ENCODE measurements at places on chromosomes 6 and 20.

DNA sequence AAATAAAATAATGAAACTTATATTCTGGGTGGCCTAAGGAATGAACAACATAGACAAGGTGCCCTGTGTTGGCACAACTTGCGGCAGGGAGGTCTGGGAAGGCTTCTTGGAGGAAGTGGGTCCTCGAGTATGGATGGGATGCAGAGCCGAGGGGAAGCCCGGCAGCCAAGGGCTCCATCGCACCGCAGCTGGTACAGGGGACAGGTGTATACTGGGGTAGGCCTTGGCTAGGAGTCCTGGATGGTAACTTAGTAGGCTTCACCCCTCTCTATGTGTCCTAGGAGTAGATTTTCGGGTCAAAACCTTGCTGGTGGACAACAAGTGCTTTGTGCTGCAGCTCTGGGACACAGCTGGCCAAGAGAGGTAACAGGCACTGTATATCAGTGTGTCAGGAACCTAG lies 28.0 kb downstream of the RAB44 start:
- DNase-seq = no peak

DNA sequence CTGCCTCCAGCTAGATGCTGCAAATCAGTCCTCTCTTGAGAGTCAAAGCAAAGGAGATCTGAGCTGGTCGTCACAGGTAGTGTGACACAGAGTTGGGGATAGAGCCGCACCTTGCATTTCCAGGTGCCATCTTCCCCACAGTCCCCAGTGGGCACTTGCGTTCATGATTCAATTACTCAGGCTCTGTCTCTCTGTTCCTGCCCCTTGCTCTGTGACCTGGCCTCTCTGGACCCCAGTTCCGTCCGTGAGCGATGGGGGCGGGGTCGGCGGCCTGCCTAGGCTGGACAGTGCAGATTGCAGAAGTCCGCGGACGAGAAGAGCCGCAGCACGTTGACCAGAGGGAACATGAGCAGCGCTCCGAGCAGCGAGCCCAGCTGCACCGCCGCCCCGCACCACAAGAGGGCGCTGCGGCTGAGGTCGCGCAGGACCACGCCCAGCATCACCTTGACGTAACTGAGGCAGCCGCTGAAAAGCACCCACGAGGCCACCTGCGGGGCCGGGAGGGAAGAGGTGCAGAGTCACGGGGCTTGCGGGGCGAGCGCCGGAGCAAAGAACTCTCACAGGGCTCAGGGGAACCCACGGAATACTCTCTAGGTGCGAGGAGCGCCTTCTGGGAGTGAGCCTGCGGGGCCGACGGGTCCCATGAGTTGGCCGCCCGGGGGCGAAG lies 7.4 kb downstream of the SLC52A3 start:
- DNase-seq = no peak

- no peak for DNase-seq
These were observed 233.1 kb upstream of the ZNF217 start for GRCh38 chr20:53826597-53827291.

DNA sequence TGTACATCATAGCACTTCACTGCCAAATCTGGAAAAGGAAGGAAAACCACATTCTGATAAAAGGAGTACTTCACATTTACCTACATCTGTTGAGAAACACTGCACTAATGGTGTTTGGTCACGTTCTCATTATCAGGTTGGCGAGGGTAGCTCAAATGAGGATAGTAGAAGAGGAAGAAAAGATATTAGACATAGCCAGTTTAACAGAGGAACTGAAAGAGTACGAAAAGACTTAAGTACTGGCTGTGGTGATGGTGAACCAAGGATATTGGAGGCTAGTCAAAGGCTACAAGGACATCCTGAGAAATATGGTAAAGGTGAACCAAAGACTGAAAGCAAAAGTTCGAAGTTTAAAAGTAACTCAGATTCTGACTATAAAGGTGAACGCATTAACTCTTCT lies 32.0 kb upstream of the GJA10 start:
- DNase-seq = no peak

DNA sequence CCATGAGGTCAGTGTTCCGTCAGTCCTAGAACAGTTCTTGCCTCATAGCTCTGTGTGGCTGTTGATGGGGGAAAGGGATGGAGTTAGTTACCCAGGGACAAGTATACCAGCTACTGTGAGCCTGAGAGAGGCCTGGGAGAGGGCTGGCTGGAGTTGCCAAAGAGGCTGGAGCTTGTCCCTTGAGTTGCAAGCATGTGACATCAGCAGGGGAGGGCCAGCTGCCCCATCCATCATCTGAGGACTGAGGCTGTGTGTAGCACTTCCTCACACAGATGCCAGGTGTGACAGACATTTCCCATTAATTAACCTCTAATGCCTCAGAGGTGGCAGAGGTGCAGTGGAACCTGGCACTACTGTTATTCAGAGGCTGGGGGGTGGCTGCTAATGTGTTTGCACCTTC lies 131.6 kb downstream of the PHACTR3 start:
- DNase-seq = no peak

- DNase-seq = no peak
These were observed 73.6 kb downstream of the POPDC3 start for GRCh38 chr6:105106260-105106659.

DNA sequence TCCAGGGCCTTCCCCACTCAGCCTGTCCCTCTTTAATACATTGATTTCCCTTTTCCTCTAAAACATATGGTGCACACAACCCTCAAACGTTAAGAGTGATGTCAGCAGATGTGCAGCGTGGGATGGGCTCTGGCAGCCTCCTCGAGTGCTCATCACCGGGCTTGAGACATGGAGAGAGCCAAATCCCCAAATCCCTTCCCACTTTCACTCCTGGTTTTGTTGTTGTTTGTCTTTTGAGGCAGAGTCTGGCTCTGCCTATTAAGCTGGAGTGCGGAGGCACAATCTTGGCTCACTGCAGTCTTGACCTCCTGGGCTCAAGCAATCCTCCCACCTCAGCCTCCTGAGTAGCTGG lies 5.8 kb upstream of the PLTP start:
- DNase-seq = no peak

- DNase-seq = no peak
These were observed 98.5 kb downstream of the SSR1 start for GRCh38 chr6:7214468-7214867.

GRCh38 chr20:38202153-38202981 lies 37.3 kb upstream of the TGM2 start:
- no peak for DNase-seq

DNA sequence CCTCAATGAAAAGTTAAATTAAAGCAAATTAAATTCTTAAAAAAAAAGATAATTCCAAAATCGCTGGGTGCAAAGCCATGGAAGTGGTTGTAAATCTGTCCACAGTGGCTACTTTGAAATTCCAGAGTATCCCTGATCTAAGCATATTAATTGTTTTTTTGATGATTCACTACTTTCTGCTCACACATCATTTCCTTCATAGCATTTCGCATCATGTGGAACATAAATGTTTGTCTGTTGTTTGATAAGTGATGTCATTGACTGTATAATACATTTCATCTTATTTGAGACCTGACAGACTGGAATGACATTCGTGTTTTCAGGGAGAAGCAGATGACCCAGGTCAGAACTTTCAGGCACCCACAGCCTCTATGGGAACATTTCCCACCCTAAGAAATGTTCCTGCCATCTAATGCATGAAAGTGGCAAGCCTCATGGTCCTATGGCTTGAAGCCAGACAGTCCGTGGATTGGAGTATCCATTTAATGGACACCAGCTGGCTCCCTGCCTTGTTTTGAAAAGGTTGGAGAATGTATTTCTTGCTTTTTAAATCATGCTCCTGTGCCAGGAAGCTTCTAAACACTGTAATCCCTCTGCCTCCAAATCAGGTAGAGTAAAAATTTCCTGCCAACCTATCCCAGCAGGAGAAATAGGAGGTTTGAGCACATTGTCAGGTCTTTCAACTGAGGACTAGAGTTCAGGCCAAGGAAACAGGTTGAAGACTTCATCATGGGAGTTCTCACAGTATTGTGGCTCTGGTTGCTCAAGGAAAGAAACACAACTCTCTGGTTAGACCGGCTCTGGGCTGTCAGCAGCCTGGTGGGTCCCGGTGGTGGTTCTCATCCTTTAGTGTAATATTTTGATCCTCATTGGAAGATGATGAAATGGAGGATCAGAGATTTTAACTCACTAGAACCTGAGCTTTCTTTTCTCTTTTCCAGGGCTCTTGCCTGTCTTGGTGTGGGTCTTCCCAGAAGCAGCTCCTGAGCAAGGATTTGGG lies 157.9 kb downstream of the SLC24A3 start:
- DNase-seq = no peak

- no peak for DNase-seq
These were observed 46.7 kb downstream of the SLC24A3 start for GRCh38 chr20:19259141-19259591.

- DNase-seq = no peak
These were observed 84.7 kb upstream of the ENPP5 start for GRCh38 chr6:46255528-46255927.

DNA sequence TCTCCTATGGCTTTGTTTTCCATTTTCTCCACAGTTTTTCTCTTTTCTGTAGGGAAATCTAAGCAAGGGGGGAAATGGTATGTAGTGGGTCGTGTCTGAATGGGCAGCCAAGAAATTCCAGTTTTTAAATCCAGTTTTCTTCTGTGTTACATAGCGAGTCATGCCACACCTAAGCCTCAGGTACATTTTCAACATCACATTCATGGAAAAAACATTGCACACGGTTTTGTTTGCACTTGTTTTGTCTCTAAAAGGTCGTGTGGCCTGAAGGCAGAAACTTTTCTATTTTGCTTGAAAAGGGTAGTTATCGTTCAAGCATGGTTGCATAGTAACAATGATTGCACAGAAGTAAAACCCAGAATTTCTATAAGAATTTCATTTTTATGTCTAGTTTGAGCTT lies 70.5 kb downstream of the MOXD1 start:
- DNase-seq = no peak

DNA sequence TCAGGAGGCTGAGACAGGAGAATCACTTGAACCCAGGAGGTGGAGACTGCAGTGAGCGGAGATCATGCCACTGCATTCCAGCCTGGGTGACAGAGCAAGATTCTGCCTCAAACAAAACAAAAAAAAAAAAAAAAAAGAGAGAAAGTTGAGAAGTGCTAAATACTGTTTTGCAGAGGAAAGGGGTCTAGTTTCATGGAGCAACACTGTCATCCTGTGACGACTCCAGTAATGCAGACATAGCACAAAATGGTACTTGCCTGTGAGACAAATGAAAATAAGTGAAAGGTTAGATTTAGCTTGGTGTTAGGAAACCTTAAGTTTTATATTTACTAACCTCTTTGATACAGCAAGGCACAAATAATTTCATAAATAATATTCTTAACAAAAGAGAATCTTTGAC lies 29.7 kb downstream of the CEP162 start:
- DNase-seq = no peak

Data from stimulated activated CD8-positive, alpha-beta memory T cell treated with anti-CD3 and anti-CD28 coated beads, Interleukin-7, amount 100 ng/mL, for 1 hour (primary cell).